ENCODE measurements at places on chromosomes 5 and 9. TPM values are rescaled to one million over a fixed set of nuclear protein-coding genes. Genes with fewer than 3 reads are reported as not detected.

The PCDHA1 gene
- total RNA-seq, result not detected

GRCh38 chr9:68731857-68732256, 26.8 kb downstream of the PIP5K1B start:
- H3K36me3 ChIP-seq, result no peaks in the 10 kb centered on the region
- peaks cover 3% of the 10 kb centered on the region for H3K4me1 ChIP-seq
- H3K4me3 ChIP-seq, result no peak overlapping the region
- H3K27me3 ChIP-seq, result no peaks in the 10 kb centered on the region
- DNase-seq, result peak; percentile 71
- H3K27ac ChIP-seq, result peak overlapping the region; percentile 70

- no peak for DNase-seq
- no peaks in the 10 kb centered on the region for H3K36me3 ChIP-seq
- no peaks in the 10 kb centered on the region for H3K27me3 ChIP-seq
- H3K4me3 ChIP-seq, result no peak overlapping the region
- H3K27ac ChIP-seq, result no peak overlapping the region
Measured at GRCh38 chr5:176527246-176528222, 9.7 kb downstream of the RNF44 start.

DNA sequence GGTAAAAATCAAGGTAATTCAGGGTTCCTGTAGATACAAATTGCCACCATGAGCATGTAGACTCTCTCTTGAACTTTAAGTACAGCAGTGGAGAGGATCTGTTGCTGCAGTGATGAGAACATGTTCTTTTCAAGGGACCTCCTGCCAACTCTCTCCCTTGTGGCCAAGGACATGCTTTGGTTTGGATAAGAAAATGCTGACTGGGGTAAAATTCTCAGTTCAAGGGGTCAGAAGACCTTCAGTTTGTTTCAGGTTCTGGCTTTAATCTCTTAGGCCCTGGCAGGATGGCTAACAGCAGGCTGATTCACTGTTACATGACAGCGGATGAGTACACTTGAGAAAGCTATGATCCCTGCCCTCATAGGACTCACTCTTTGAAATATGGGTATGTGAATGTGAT, 299.2 kb upstream of the NMUR2 start:
- H3K36me3 ChIP-seq, result no peaks in the 10 kb centered on the region
- DNase-seq, result no peak
- H3K4me1 ChIP-seq, result no peaks in the 10 kb centered on the region
- H3K4me3 ChIP-seq, result no peak overlapping the region
- H3K27ac ChIP-seq, result no peak overlapping the region

- H3K27ac ChIP-seq, result no peak overlapping the region
- no peak for DNase-seq
- H3K4me1 ChIP-seq, result peaks cover 12% of the 10 kb centered on the region
- H3K36me3 ChIP-seq, result no peaks in the 10 kb centered on the region
- H3K27me3 ChIP-seq, result no peaks in the 10 kb centered on the region
Measured at GRCh38 chr5:99437986-99438385, 509.2 kb upstream of the CHD1 start.

DNA sequence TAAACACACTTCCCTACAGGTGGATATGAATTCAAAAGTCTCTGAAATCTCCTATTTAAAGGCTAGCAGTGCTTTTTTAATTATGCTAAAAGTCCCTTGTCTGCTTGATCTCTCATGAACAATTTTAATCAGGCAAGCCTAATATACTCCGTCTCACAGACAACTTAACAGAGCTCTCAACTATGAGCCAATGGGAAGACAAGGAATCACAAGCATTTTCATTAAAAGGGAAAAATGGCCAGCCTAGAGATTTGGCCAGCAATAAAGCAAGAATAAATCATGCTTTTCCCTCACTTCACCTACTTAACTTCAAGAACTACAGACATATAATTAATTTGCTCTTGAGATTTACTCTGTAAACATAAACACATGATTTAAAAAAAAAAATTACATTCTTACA, 78.0 kb downstream of the RFX3 start:
- no peak overlapping the region for H3K27ac ChIP-seq
- H3K4me3 ChIP-seq, result no peak overlapping the region
- no peaks in the 10 kb centered on the region for H3K4me1 ChIP-seq

The ARID3C gene
- not detected for total RNA-seq

- H3K27ac ChIP-seq, result no peak overlapping the region
- no peaks in the 10 kb centered on the region for H3K36me3 ChIP-seq
- H3K4me1 ChIP-seq, result no peaks in the 10 kb centered on the region
- H3K4me3 ChIP-seq, result no peak overlapping the region
- H3K27me3 ChIP-seq, result no peaks in the 10 kb centered on the region
Measured at GRCh38 chr5:148514344-148514743, 130.6 kb downstream of the FBXO38 start.

GRCh38 chr9:136686794-136687711, at the start of gene AGPAT2:
AGPAT2 (minus strand) TSS chr9:136687457; CDS start chr9:136687357, 100 bp downstream.
- H3K36me3 ChIP-seq, result no peaks in the 10 kb centered on the region
- peak within 1 kb of the TSS; percentile 85 for H3K4me3 ChIP-seq
- peaks cover 64% of the 10 kb centered on the region for H3K4me1 ChIP-seq
